Ecto neural progenitor cell (in vitro differentiated cells): ENCODE measurements at places on chromosomes 1 and 21.

DNA sequence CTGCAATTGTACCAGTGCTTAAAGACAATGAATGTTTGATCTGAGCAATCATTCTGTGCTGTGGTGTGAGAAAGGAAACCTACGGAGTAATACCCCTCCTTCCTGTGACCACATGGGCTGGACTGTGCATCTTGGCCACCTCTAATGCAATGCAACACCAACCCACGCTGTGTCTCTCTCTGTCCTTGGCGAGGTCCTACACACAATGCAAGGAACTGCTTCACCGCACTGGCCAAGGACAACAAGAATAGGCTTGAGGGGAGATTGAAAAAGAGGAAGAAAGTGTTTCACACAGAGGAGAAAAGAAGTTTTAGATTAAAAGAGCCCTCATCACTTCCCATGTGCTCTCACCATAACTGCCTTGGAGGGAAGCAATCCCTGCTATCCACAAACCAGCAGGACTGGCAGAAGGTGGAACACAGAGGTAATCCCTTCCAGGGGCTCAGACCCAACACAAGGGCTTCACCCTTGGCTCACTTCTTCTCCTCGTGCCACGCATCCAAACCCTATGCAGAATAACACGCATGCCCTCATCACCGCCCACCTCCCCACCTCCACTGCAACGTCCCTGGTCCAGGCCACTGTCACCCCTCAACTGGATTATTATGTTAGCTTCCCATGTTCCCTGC lies 112.5 kb upstream of the ERG start:
- no peak for DNase-seq

- peak; percentile 67 for DNase-seq
Measured at GRCh38 chr1:44542420-44543063, 131.7 kb downstream of the TMEM53 start.

DNA sequence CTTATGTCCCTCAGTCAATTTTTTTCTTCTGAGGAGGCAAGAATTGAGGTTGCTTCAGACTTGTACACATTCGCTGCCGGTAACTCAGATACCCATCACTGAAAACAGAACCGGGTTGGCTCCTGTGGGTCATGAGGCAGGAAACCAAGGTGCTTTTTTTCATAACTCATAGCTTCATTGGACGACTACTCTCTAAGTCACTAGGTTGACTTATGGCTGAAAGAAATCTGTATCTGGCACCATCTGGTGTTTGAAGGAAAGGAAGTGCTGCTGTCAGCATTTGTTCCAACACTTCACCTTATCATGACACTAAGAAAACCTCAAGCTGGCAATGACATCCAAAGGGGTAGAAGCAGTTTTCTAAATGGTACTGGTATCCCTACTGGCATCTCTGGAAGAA lies 82.3 kb downstream of the TBX19 start:
- no peak for DNase-seq

- no peak for DNase-seq
Measured at GRCh38 chr1:214637722-214638458, 34.9 kb downstream of the CENPF start.

DNA sequence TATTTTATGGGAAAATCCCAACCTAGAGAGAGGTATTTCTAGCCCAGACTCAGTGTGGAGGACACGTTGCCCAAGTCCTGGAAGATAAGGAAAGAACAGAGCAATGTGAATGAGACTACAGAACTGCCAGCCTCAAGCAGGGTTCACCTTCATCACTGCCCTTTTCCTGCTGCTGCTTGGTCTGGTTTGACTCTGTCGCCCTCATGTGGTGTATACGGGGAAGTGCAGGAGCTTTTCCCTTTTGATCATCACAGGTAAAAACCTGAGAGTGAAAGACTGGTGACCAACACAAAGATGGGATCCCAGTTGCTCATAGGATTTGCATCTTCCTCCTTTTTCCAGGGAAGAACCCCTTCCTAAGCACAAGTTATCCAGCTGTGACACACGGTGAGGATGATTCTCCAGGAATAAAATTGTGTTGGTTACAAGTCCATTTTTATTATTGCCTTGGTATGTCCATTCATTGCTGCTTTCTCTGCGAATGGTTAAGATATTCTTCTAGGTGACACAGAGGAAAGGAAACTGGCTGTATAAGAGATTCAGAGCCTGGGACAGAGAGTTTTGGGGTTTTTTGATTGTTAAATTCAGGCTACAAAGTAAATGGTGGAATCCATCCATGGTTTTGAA lies 89.5 kb upstream of the CD53 start:
- DNase-seq = peak; percentile 60

GRCh38 chr21:44822484-44823178 lies 4.8 kb upstream of the SUMO3 start:
- DNase-seq = no peak

DNA sequence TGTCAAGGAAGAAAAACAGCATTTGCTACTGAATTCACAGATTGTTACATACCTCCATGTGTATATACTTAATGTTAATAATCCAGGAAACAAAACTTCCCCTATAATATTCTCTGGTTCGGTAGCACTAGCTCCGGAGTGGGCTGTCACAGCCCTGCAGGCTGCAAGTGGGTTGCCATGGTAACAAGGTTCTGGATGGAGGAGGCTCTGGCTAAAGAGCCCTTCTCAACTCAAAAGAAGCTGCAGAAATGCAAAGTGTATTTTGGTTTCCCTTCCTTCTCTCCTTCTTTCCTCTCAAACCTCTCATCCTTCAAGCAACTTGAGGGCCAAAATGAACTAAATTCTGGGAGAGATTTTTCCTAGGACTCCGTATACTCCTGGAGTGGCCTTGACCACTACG lies 45.2 kb downstream of the ASTN1 start:
- DNase-seq = no peak

DNA sequence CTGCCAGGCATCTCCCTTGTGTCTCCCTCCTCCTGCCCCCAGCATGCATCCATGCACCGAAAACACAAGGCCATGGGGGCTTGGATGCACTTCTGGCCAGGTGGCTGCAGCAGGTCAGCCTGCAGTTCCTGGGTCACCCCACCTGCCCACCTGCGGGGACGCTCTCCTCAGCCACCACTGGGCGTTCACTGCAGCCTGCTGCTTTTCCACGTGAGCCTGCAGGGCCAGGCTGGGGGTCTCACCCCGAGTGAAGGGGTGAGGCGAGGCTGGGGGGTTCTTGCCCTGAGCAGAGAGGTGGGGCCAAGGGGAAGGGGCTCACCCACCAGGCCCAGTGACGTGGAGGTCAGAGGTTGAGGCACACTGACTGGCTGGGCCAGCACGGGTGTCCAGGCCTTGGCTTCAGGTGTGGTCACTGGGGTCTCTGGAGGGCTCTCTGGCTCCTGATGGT lies 64.6 kb downstream of the WNT9A start:
- DNase-seq = no peak

- DNase-seq = no peak
Measured at GRCh38 chr1:229557200-229557850, 1.2 kb downstream of the ABCB10 start.

DNA sequence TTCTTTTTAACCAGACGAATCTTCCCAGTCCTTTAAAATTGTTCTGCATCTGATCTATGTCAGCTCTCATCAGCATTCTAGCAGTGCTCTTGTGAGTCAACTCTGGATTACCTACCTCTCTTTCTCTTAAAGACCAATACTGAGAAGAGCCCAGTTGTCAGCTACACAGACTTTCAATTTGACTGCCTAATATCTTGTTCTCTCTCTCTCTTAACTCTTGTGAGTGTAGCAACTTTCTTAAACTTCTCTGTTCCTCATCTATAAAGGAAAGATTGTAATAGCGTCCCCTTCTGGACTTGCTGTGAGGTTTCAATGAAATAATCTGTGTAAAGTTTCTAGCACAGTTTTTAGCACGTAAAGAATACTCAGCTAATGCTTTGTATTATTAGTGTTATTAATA lies 499.3 kb upstream of the ADAMTS5 start:
- no peak for DNase-seq

GRCh38 chr1:163674236-163674635 lies 352.5 kb downstream of the NUF2 start:
- no peak for DNase-seq

DNA sequence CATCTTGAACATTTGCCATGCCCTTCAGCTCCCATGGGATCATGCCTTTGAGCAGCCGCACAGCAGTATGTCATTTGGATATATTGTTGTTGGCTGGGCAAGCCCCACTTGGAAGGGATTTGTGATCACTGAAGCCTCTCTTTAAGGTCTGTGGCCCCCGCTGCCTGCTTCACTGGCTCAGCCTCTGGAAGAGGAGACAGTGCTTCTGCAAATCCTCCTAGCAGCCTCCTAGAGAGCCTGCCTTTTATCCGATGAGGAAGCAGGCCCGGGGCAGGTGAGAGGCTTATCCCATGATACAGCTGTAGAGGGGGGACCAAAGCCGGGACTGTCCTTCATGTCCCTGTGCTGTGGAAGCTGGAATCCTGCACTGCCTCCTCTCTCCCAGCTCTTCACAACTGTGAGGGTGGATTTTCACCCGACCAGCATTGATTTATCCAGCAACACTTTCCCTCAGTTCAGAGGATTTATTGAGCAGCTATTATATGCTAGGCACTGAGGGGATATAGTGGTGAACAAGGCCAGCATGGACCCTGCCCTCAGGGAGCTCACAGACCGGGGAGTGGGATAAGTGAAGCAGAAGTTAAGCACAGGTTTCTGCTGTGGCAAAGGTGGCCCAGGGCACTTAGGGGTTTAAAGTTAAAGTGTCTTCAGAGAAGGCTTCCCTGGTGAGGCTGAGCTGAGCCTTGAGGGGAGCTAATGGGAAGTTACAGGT lies 3.9 kb downstream of the TMEM61 start:
- DNase-seq = no peak

DNA sequence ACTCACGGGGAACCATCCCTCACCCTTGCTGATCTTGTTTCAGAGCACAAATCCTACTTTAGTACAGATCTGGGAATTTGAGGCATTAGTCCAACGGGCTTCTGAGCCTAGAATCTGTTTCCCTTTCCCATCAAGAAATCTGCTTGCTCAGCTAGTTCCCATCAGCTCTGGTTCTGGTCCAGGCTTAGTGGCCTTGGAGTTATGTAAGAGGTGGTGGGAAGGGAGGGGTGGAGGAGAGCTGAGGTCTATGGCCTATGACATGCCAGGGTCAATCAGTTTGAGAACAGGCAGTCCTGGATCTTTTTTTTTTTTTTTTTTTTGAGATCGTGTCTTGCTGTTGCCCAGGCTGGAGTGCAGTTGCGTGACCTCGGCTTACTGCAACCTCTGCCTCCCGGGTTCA lies 4.1 kb downstream of the GSTM1 start:
- DNase-seq = no peak

GRCh38 chr1:169106921-169107602 lies 572 bp downstream of the ATP1B1 start:
- no peak for DNase-seq

GRCh38 chr1:8352886-8353785 lies 35.2 kb downstream of the SLC45A1 start:
- DNase-seq = no peak

GRCh38 chr21:41808846-41809245 lies 42.0 kb upstream of the RIPK4 start:
- DNase-seq = no peak

DNA sequence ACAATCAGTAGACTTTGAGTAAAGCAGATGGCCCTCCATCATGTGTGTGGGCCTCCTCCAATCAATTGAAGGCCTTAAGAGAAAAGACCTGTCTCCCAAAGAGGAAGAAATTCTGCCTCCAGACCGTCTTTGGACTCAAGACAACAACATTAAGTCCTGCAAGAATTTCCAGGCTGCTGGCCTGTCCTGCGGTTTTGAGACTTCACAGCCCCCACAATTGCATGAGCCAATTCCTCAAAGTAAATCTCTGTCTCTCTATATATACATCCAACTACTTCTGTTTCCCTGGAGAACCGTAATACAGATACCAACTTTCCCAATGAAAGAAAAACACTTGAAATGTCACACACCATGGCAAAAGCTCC lies 16.4 kb downstream of the REG4 start:
- no peak for DNase-seq
